Hematopoietic multipotent progenitor cell treated with erythropoietin and hydrocortisone succinate and interleukin-3 and kit ligand, for 8 days (in vitro differentiated cells): ENCODE measurements at places on chromosomes 12 and 14.
A peak's percentile ranks its signal among the peaks of the same experiment; 100 is the strongest.

DNA sequence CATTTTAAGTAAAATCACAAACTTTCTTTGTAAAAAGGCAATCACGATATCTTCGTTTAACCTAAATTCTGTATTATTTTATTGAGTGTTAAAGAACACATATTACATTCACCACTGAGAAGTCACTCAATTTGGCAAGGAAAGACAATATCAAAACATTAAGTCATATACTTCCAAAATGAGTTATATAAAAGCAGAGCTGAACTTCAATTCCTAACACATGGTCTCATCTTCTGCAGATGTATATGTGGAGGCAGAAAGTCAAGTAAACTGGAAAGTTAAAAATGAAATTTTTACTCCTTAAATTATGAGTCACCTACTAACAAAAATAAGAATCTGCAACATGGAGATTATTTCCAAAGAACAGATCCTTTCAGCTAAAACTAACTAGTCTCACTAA, 28.7 kb downstream of the BMAL2 start:
- DNase-seq, result no peak

- DNase-seq, result peak; percentile 68
Observed at GRCh38 chr12:50088577-50089335, 3.6 kb downstream of the SMARCD1 start.

DNA sequence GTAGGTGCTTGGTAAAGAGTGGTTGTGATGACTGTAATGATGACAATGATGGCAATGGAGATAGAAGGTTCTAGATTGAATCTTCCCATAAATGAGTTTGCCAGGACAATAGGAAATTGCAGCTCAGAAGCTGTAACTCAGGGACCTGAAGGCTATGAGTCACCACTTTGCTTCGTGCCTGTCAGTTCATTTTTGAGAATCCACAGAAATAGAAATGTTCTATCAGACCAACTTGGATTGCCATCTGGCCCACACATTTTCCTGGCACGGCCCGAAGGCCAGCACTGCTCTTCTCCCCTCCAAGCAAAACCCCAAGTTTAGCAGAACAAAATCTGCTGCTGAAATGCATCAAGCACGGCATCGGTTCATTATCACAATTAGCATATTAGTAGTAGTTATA, 1127.0 kb downstream of the BCL11B start:
- no peak for DNase-seq

DNA sequence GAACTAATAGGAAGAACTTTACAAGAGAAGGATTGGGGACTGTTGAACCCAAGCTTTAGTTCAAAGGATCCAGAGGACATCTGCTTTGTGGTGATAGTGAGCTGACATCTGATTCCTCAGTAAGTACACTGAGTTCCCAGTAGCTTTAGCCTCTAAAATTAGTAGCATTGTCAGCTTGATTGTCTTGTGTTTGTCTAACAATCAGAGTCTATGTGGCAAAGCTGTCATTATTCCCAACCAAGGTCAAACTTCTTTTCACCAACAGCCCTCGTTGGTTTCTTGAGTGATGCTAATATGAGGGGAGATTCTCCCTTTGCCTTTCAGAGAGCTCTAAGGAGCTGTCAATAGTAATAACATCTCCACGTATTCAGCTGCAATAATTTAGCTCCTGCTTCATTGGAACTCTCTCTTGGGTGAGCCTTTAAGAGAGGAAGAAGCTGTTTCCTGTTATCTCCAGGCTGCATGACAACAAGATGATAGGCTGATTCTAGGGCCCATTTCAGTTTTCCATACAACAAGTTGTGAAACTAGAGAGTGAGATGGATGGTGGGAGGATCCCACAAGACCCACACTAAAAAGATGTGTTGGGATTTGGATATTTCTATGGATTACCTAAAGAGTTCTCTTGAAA, 46.7 kb downstream of the TGFB3 start:
- peak; percentile 38 for DNase-seq

DNA sequence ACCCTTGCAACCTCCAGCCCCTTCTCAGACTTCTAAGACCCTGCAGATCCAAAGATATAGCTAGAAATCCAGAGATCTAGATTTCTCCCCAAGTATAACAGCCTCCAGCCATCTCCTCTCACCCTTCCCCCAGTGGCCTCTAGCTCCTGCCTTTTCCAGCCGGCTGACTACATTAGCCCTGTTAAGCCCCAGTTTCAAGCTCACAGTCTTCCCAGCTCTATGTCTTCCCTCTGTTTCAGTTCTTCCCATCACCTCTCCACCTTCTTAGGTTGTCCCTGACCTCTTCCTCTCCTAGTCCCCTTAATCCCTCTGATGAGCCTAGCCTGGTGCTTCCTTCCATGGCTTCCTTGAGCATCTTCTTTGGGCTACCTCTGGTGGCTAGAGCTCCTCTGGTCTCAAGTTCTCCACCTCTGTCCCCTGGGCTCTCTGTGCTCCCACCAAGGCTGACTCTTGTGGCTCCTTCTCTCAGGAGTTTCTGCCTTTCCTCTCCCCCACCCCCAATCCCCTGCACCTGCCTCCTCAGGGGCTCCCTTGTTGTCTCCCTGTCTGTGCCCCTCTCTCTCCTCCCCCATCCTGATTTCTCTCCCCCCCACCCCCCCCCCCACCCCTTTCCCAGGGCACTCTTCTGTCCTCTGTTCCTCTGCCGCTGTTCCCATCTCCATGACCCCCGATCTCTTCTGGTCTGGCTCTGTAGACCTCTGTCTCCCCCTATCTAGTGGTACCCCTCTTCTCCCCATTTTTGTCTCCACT, 816 bp upstream of the GDF11 start:
- DNase-seq, result no peak

GRCh38 chr12:127125607-127126259, 1141.2 kb upstream of the TMEM132C start:
- DNase-seq, result peak; percentile 2

GRCh38 chr12:5008661-5009060, 35.0 kb upstream of the KCNA5 start:
- no peak for DNase-seq

- DNase-seq, result no peak
Observed at GRCh38 chr12:20653871-20654270, 41.3 kb upstream of the SLCO1C1 start.

DNA sequence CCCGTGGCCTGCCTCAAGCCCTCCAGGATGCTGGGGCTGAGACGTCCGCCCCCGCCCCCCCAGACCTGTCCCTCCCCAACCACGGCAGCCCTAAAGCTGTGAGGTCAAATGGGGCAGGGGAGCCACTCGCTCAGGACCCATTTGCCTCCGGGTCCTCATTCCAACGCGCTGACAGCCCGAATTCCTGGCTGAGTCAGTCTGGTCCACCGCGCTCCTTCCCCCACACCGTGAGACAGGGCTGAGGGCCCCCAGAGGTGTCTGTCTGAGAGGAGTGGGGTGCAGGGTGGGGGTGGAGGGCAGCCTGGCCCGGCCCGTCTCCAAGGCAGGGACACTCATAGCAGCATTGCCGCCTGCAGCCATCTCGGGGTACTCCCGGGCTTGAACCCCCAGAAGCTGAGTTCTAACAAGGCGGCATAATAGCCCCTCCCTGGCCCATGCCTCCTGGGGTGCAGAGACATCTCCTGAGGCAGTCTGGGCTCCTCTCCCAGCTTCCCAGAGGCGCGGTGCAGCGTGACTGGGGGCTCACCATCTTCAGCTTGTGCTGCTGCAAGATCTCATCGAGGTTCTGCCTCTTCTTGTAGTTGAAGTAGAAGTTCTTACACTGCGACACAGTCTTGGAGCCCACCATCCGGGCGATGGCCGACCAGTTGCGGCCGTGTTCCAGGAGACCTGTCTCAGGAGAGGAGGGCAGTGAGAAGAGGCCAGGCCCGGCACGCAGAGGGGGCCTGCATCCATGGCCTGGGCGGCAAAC, 90.5 kb downstream of the RFLNA start:
- DNase-seq, result no peak

DNA sequence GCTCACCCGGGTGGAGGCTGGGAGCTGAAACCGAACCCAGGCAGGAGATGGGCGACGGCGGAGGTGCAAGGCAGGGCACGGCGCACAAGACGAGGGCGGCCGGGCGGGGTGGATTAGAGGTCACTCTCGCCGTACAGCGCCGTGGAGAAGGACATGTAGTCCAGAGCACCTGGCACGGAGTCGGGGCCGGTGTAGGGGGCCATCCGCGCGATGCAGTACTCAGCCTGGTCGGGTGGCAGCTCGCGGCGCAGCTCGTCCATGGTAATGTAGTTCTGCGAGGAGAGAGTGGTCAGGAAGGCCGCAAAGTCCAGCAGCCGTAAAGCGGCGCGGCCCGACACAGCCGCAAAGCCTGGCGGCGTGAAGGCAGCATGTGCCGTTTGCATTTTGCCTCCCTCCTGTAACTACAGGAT, 81.9 kb upstream of the ZFP36L1 start:
- no peak for DNase-seq

GRCh38 chr12:66131067-66131688, 628 bp upstream of the LLPH start:
- DNase-seq, result no peak

DNA sequence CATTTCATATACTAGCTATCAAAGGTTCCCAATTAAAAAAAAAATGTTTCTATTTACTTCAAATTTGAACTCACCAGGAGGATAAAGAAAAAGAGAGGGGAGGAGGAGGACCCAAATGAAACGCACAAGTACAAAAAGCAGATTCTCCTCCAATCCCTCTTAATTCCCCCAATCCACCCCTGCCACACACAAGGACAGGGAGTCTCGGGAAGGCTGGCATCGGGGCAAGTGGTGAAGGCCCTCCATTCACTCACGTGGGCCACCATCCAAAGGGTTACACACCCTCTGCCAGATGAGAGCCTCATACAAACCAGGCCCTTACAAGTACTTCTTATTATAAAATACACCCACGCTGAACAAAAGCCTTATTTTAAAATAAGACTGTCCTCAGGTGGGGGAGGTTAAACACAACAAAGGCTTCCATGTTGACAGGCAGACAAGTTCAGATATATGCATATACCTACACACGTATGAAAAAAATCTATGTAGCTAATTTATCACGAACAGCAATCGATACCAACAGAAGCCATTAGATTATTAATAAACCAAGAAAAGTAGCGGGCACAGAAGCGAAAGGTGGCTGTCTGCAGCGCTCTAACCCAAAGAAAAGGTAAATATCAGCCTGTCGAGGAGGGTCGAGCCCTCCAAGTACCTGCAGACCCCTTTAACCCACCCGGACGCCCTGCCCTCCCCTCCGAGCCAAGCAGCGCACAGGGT, 1.5 kb downstream of the ATP2B1 start:
- DNase-seq, result no peak

DNA sequence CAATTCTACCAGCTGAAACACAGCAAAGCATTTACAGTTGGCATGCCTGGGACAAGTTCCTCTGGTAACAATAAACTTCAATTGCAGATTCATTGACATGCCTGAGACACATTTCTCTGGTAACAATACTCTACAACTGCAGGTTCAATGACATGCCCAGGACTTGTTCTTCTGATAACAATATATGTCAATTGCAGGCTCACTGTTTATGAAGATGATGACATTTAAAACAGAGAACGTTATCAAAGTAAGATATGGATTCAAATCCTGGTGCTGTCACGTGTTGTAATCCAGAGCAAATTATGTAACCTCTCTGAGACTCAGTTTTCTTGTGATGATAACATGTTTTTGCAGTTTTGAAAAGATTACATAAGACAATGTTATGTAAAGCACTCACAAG, 20.5 kb downstream of the KITLG start:
- peak; percentile 4 for DNase-seq
